ENCODE measurements at places on chromosomes 5 and 9.

DNA sequence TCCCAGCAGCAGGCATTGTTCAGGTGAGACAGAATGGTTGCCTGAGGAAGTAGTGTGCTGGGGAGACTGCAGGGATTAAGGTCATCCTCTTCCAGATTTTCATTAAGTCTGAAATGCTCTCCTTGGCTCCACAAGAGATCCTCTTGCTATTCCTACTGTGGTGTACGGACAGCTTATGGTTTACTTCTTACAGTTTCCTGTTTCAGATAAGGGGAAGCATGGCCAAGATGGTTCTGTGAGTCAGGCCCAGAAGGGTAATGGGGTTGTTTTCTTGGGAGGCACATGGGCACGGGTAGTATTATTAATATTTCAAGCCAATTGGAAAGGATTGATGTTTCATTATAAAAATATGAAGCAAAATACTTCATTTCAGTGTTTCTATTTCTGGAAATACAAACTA lies 42.9 kb downstream of the GLRX start:
- peak; percentile 81 for DNase-seq

GRCh38 chr5:1502046-1502736 lies 21.6 kb downstream of the LPCAT1 start:
- DNase-seq, result no peak

DNA sequence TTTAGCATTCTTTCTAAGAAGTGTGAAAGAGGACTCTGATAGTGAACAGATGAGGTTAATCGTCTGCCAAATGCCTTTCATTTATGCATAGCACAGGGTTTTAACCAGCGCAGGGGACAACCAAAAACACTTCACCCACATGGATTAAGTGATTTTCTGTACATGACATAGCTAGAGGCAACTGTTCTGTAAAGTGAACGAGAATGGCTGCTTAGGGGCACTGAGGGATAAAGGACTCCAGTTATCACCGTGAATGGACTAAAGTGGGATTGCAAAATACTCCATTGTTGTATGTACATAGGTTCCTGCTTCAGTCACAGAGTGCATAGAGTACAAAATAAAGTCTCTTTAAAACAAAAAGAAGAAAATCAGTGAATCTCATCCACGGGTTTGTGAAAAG lies 456.8 kb downstream of the DMAC1 start:
- no peak for DNase-seq

GRCh38 chr5:15850939-15851341 lies 328.7 kb downstream of the MARCHF11 start:
- DNase-seq, result no peak

DNA sequence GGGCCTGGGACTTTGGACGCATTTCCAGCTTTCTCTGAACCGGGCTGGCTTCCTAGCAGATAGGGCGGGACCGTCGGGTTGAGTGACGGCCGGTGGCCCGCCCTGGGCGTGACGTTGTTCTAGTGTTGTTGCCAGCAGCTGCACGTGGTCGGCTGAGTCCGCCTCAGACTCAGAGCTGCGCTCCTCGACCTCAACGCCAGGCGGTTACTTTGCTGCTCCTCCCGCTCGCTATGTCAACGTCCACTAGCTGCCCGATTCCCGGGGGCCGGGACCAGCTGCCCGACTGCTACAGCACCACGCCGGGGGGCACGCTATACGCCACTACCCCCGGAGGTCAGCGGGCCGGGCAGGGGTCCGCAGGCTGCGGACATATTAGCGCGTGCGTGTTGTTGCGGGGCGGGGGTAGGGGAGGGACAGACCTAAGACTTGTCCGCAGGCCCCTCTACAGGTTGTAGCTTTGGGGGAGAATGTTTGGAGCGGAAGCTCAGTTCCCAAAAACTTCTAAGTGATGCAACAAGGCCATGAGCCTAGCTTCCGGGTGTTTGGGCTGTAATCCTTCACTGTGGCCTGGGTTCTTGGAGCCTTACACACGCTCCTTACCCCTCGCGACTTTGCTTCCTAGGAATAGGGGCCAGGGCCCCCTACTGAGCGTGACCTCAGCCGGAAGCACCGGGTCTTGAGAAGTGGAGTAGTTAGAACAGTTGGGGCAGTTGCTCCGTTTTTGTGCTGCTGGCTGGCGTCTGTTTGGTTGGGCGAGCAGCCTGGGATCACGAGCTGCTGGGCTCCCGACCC lies at the start of gene EIF4EBP3:
Gene EIF4EBP3 (plus strand): TSS at position 155 of the 792 bp plus-strand sequence. CDS start 76 bp downstream, at position 231.
- peak; percentile 92 for DNase-seq

Measured in amniotic epithelial cell (primary cell).